ENCODE measurements at places on chromosomes 7 and 10.

DNA sequence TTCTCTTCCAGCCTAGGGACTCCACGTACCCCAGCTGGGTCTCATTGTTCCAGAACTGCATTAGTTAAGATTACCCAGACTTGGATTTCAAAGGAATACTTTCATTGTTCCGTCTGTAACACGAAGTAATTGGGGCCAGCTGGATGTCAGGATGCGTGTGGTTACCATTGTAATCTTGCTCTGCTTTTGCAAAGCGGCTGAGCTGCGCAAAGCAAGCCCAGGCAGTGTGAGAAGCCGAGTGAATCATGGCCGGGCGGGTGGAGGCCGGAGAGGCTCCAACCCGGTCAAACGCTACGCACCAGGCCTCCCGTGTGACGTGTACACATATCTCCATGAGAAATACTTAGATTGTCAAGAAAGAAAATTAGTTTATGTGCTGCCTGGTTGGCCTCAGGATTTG, 21.0 kb downstream of the LRRC17 start:
- no peak for DNase-seq

GRCh38 chr10:25725917-25726716, 207.9 kb upstream of the MYO3A start:
- DNase-seq: no peak

DNA sequence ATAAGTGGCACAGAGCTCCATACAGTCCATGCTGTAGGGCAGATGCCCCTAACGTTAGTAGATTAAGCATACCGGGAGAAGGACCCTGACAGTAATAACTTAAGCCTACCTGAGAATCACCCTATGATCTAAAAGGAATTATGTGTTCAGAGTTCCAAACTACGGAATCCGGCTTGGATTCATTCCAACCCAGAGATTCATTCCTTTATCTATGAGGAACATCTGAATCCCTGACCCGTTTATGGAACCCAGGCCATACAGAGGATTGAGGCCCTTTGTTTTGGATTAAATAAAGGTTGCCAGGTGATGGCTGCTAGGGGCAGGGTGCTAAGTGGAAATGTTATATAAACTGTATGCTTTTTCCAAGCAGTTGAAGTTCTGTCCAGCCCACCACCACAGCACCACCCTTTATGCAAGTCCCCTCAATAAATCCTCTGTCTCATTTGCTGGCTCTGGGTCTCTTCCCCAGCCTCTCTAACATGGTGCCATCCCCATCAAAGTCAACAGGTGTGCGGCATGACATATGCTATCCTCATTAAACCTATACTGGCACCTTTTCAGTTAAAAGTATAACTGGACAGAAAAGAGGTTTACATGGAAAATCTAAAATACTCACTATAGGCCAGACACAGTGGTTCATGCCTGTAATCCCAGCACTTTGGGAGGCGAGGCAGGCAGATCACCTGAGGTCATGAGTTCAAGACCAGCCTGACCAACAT, 9.1 kb upstream of the ANAPC16 start:
- DNase-seq: no peak

DNA sequence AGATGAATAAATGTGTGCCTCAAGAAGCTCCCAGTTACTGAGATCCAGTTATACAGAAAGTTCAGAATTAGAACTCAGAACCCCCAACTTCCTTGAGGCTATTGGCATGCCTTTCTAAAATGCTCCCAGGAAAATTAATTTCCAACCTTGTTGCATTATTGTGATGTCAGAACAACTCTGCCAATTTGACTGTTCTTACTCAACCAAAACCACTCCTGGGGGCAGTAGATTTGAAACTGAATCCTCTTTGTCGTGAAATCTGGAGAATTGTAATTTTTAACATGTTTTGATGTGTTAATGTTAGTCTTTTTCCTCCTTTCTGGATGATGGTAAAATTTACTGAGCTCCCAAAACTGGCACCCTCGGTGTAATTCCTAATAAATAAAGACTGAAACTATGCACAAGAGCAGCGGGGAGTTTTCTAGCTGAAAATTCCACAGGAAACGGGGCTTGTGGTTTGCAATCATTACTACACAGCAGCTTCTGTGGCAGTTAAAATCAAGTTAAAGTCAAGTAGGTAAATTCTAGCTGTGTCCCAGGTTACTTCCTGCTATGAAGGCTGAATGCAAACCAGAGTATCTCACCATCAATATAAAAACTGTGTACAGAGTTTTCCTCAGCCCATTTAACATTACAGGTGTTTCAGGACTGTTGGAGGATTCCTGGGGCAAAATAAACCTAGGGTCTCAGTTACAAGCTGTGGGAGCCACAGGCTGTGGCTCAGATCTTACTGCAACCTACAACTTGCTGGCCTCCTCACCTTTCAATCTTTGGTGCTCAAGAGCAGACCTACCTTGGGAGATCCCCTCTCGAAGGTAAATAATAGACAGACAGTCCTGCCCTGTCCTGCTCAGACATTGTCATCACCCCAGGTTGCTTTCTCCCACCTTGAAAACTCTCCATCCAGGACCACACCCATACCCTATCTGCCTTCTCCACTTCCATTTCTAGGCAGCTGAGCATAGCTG, 156.3 kb upstream of the KMT2E start:
- no peak for DNase-seq

DNA sequence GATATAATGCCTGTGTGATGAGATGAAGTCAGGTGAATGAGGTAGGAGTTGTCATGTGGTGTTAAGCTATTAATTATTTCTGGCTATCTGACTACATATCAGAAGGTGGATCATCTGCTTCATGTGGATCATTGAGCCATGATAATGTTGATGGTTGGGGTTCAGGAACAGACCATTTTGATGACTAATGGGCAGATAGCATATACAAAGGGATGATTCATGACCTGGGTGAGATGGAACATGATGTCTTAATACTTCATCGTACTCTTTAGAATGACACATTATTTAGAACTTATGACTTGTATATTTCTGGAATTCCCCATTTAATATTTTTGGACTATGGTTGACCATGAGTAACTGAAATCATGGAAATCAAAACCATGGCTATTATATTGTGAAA, 155.1 kb downstream of the OR13A1 start:
- no peak for DNase-seq

DNA sequence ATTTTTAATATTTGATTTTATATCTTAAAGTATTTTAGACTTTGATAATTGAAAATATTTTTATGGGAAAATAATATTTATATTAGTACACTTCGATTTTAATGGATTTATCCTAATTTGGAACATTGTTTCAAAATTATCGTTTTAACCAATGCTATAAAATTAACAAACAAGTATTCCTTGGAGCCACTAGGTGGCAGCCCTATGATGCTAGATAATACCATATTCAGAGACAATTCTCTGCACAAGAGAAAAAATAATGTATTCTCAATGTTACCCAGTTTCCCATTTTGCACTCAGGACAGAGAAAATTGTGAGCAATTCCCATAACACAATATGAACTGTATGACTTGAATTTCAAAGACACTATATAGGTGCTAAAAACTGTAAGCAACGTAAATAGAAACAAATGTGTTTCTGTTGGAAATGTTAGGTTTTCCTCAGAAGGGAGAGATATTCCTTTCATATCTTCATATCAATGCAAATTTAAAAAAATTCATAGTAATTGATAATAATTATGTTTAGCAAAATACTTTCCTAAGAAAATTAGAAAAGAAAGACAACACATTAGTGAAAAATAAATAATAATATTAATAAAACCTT, 237.8 kb downstream of the SEMA3E start:
- DNase-seq: no peak

- DNase-seq: no peak
These were observed 43.0 kb upstream of the NAMPT start for GRCh38 chr7:106327538-106328481.

DNA sequence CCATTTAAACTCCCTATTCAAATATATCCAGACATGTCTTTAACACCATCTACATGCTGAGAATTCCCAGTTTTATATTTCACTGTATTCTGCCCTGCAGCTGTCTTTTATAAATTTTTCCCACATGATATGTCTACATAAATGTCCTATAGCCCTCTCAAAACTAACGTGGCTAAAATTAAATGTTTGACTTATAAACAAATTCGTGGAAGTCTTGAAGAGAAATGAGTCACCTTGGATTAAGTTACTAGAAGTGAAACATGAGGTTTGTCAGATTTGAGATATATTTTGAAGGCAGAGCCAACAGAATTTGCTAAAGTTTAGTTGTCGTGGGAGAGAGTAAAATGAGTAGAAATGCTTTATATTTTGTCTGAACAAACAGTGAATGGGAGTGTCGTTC, 386.9 kb upstream of the CNTNAP2 start:
- DNase-seq: no peak

GRCh38 chr7:142323706-142324105, 65.8 kb upstream of the PRSS58 start:
- peak; percentile 26 for DNase-seq

DNA sequence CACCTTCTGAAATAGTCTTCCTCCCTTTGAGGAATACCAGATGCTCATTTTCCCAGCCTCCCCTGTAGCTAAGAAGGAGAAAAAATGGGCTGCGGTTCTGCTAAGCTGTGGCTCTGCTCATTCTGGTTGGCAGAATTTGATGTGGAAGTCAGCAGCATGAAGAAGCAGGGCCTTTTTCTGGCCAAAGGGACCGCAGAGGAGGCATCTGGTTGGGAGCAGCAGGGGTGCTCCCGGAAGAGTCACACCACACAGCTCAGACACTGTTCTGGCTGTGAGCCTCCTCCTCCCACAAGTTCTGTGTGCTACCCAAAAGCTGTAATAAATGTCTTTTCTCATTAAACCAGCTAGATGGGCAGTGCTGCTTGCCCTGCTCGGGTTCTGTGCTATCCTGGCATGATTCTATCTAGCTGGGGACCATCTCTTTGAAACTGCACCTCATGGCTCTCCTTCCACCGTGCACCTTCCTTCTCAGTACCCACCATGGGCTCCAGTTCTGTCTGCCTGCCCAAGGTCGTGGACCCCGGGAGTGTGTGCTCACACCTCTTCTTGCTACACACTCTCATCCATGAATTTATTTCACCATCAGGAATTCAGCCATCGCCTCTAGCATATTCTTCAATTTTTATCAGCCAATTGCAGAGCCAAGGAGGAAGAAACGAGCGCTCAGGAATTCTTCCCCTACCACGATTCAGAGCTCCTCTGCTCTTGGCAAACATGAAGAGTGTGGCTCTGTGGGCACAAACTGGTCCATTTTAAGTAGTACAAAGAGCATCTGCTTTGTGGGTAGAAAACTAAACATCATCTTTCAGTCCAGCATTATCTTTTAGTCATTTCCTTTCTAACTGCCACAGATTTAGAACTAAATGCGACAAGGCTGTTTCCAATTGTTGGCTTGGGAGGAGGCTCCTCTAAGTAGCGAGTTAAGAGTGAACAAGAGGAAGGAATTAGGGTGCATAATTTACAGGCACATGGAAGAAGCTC, 76.9 kb downstream of the FAM171A1 start:
- DNase-seq: no peak

GRCh38 chr7:51982653-51983052, 666.0 kb upstream of the COBL start:
- DNase-seq: no peak

GRCh38 chr10:52434734-52435133, 120.7 kb downstream of the DKK1 start:
- DNase-seq: no peak

GRCh38 chr7:75739796-75740672, 1.3 kb upstream of the HIP1 start:
- DNase-seq: no peak

GRCh38 chr10:132924046-132924952, 18.1 kb downstream of the CFAP46 start:
- DNase-seq: no peak

DNA sequence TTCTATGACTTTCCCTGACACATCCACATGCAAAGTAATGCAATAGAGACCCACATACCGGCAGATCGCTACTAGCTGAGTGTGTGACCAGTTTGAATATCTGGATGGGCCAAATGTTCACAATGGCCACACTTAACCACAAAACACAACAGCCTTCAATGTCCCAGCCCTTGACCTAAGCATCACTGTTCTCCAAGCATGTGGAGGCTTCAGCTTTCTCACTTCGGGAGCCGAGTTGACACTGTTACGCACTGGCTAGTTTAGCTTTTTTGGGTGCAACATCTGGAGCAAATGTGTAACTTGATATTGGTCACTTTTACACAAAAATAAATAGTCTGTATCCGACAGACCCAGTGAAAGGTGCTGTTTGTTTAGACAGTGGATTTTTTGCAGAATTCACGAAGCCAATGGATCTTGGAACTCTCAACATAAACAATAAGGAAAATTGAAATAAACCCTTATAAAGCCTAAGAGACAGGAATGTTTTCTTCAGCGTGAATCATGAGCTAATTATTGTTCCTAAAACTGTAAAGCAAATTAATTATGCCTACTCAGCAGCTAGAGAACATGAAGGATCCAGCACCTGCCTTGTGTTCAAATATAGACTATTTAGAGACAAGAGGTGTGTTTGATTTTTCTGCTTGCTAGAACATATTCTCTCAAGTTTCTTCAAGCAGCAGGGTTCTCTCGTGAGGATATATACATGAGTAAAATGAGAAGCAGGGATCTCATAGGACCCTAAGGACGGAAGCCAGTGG, 117.6 kb upstream of the JCAD start:
- DNase-seq: no peak

DNA sequence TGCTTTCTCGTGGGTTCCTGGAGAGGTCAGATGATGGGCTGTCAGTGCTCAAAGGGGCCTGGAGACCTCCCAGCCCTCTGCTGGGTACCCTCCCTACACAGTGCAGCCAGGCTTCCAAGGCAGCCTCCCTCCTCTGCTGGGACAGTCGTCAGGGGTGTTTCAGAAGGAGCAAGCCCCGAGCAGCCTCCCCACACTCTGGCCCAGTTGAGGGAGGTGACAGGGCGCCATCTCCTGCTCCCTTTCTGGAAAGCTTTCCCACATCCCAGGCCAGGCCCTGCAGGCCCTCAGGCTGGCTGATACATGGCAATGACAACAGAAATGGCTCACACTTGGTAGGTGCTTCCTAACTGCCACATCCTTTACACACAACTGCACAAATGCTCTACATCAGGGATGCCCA, 32.1 kb downstream of the KCNMA1 start:
- no peak for DNase-seq

- no peak for DNase-seq
These were observed 27.4 kb downstream of the FAM241B start for GRCh38 chr10:69657430-69657829.

GRCh38 chr7:77504951-77505350, 32.1 kb upstream of the PTPN12 start:
- DNase-seq: no peak

DNA sequence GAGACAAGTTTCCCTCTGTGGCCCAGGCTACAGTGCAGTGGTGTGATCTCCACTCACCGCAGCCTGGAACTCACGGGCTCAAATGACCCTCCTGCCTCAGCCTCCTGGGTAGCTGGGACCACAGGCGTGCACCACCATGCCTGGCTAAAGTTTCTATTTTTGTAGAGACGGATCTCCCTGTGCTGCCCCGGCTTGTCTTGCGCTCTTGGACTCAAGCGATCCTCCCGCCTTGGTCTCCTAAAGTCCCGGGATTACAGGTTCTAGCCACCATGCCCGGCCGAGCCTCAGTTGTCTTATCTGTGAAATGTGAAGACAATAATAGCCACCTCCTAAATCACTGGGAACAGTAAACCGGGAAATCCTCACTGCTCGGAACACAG, 88.1 kb downstream of the FOXL3 start:
- DNase-seq: no peak

- no peak for DNase-seq
These were observed 48.1 kb upstream of the GLCCI1 start for GRCh38 chr7:7920481-7920880.

- DNase-seq: no peak
These were observed 3.5 kb downstream of the LRRN3 start for GRCh38 chr7:111094419-111094818.

GRCh38 chr7:370259-370625, 80.3 kb downstream of the FOXL3 start:
- no peak for DNase-seq
